ENCODE measurements at places on chromosomes 12 and 14.

DNA sequence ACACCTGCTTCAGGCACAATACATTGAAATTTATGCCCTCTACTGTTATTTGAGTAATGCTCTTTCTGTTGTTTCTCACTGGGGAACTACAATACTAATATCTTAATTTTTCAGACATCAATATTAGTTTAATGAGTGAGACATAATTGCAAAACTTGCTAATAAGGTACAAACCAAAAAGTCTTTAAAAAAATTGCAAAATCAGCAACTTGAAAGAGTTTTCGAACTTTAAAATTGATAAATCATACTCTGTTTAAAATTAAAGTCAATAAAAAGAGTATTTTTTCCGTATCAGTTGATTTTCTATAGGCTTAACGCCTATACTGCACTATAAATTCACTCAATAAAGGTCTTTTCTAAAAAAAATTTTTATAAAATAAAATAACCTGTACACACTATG, 1735.9 kb upstream of the SEL1L start:
- no peak for DNase-seq

DNA sequence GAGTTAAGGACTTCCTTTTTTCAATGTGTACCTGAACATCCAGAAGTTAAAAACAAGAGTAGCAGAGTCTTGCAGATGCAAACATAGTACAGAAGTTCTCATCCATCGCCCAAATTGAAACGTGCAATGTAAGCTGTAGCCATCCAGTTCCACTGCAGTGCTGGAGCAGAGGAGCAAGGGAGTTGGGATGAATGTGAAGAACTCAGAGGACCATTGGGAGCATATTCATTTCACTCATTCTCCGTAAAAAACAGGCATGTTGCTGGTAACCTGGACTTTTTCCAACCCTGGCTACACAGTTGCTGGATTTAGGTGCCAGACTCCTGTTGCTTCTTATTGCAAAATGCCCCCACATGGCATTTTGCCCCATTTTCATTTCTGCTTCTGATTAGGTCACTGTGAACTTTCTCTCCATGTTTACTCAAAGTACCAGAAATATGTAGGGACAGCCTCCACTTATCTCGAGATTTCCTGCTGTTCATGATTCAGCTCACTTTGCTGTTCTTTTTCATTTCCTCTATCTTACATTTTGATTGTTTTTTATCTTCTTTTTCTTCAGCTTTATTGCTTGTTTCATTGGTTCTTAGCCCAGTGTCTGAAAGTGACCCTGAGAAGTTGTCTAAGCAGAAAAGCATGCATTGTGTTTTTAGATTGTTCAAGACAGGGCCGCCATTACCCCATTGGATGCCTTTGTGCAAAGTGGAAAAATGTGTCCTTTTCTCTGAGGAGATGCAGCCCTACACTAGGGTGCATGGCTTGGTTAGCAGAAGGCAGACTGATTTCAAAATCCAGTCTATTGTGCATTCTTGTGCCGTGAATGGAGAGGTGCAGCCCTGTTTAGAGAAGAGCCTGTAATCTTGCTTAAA, 109.0 kb upstream of the AMIGO2 start:
- DNase-seq: no peak

DNA sequence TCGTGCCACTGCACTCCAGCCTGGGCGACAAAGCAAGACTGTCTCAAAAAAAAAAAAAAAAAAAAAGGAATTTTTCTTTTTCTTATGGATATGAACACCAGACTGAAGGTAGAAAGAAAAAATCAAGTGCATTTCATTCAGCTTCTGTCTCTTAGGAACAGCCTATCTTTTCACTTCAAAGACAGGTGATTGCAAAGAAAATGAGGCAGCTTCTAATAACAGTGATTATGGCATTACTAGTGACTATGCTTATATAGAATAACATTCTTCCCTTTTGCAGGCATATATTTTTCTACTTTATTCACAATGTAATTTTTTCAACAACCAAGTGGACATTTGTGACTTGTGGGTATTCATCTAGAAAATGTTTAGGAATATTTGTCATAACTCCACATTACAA, 295.5 kb upstream of the ATXN7L3B start:
- no peak for DNase-seq

DNA sequence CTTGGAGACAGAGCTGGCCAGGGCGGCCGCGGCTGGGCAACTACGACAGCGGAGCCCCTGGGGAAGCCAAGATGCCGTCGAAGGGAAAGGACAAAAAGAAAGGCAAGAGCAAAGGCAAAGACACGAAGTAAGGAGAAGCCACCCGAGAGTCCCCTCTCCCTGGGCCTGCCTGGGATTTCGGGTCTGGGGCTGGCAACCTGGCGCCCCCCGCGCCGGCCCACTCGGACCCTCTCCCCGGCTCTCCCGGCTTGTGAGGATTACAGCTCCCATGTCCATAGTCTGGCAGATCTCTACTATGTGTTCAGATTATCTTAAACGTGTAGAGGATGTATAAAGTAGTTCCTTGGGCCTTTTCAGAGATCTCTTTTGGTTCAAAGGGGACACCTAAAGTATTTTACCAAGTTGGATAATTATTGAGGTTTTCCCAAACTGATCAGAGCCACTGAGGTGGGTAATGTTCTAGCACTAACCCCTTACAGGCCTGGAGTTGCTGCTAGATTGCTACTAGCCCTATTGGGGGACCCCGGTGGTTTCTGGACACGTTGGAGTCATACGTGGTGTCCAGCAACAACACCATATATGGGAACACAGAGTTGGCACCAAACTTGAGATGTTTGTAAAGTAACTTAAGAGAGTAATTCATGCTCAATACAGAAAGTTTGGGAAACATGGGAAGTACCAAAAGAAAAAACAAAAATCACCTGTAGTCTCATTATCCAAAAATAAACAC, 424 bp downstream of the BBOF1 start:
- no peak for DNase-seq

DNA sequence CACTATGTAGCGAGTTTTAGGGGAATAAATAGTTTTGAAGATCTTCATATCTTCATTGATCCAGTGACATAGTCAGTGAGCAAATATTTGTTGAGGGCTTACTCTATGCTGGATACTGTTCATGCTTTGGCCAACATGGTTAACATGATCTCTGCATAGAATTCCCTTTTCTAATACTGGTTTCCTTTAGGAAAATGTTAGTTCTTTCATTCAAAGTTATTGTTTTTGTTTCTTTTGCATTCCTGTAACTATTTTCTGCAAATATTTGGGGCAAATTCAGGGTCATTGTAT, 226.5 kb downstream of the C12orf50 start:
- no peak for DNase-seq

- no peak for DNase-seq
These were observed 6.0 kb downstream of the TMEM229B start for GRCh38 chr14:67482231-67483164.

- no peak for DNase-seq
These were observed 82.8 kb upstream of the CCDC198 start for GRCh38 chr14:57576498-57576897.

DNA sequence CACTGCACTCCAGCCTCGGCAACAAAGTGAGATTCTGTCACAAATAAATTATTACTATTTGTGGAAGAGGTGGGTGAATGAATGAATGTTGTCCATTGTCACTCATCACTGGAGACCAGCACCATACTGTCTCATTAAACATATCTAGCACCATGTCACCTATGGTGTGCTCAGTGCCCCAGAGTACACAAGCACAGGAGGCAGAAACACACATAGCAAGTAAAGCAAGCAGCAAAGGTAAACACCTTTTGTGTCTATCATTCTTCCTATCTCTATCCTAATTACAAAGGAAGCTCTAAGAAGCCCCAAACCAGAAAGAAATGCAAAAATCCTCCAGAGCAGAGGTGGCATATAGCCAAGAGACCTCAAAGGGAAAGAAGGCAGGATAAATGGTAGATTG, 9.2 kb downstream of the ERO1A start:
- DNase-seq: no peak

GRCh38 chr14:29092121-29092520, 325.5 kb downstream of the FOXG1 start:
- DNase-seq: no peak

DNA sequence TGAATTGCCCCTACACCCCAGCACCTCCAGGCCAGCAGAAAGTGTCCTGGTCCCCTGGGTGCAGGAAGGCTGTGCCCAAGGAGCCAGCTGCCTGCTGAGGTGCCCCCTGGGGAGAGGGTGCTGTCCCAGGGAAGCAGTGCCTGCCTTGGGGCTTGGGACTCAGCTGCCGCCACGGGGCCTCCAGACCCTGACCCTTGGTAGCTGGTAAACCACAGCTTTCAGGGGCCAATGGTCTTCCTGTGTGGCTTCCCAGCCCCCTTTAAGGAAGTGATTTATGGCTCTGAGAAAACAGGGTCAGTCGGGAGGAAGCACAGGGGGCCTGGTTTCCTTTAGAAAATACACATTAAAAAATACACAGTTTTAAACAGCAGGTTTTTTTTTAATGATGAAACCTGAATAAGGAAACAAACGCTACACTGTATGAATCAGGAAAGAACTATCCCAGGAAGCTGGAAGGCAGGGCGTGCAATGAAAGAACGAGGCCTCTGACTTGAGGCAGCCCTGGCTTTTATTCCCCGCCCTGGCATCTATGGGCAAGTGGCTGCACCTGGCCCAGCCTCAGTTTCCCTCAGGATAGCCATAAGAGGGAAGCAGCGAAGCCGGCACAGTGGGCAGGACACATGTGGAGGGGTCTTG, 40.6 kb upstream of the EML1 start:
- no peak for DNase-seq

GRCh38 chr12:56274299-56274698, 7.6 kb downstream of the COQ10A start:
- no peak for DNase-seq

GRCh38 chr12:105814283-105814682, 324.5 kb downstream of the NUAK1 start:
- peak; percentile 94 for DNase-seq
